MV-4-11 (cell line): ENCODE measurements at places on chromosomes 5 and 9.

GRCh38 chr5:172339264-172340180, 56.0 kb upstream of the UBTD2 start:
- no peak for DNase-seq

DNA sequence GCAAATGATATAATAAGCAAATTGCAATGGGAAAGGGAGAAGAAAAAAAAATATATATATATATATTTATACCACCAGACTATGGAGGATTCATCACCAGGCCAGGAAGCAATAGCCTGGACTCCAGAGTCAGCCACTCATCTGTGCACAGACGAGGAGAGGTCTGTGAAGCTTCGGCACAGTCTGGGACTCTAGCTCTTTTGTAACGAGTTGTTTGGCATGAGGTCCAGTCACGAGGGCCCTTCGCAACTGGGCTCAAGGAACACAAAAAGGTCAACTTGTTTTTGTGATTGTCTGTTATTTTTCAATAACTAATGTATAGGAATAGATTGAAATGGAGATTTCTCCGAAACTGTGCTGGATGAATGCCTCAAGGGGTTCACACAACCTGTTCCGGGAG, 14.7 kb upstream of the FGF1 start:
- DNase-seq = no peak

DNA sequence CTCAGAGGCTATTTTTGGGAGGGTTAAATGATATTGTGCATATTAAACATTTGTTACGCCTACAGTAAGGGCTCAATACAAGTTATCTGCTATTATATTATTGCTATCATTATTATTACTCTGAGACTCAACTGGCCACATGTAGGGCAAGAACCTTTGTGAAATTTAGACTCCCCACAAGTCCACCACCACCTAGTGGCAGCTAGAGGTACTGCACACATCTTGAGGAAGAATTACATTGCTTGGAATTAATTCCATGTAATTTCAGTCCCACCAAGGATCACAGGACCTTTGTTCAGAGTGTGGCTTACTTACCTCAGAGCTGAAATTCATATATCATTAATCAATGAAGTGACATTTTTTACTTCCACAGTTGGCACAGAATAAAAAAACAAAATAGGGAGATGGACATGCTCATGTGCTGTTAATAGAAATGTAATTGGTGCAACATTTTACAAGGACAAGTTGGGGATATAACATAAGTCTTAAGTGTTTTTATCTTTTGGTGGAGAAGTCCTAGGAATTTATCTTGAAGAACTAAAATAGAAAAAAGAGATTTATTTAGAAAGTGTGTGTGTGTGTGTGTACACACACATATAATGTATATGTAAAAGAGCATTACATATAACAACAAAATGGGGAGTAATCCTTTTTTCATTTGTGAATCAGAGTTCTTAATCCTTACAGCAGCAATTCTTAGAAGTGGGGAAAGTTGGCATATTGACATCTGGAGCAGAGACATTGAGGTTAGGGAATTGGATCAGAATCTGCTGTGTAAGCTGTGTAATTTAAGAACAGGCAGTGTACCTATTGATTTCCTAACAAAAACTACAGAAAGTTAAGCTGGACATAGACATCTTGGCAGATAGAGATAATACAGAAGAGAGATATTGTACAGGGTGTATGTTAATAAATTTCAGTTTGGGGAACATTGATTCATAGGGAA, 11.2 kb downstream of the MSANTD3 start:
- DNase-seq = peak; percentile 42

DNA sequence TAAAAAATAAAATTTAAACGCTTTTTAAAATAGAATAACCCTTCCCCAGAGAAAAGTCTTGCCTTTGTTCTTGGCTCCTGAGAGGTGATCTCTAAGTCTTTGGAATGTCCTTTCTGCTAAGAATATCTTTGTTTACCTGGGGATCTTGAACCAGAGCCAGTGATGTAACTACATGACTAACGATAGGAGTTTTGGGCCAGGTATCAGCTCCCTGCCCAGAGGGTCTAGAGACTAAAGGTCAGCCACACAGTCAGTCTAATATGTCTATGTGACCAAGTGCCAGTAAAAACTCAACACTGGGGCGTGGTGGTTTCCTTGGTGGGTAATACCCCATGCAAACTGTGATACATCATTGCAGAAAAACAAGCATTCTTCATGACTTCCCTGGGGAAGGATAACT, 1351.9 kb upstream of the C9orf72 start:
- DNase-seq = no peak

DNA sequence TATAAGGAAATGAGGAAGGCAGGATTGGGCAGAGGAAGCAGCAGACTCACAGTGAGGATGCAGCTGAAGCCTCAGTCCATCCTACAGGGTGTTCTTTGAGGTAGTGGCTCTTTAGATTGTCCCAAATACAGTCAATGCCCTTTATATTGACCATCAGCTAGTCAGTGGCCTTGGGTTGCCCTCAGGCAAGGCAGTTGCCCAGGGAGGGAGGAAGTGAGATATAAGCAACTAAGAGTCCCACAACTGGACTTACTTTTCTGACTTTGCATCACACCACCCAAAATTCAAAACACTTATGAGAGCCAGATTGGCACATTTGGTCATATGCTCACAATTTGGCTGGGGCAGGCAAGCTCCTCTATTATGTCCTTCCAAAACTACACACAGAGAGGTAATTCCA, 9.4 kb upstream of the SLC12A2 start:
- peak; percentile 24 for DNase-seq

DNA sequence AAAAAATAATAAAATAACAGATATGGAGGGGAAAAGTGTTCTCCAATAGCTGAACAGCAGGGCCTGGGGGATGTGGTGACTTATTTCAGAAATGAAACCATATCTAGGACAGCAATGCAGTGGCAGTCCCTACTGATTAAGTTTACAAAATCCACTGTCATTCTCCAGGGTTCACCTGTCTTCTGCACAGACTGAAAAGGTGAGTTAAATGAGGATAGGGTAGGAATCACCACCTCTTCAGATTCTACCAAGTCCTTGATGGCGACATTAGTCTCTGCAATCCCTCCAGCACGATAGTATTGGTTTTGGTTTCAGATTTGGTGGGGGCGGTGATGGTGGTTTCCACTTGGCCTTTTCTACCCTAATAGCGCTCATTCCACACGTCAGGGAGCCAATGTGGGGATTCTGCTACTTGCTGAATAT, 32.3 kb upstream of the NPM1 start:
- DNase-seq = no peak
